Mesenteric fat pad (tissue), 1 donor: ENCODE measurements at places on chromosomes 5 and 9.

GRCh38 chr9:91207729-91208418, 153.8 kb downstream of the AUH start:
- DNase-seq, result no peak

GRCh38 chr9:111350556-111350955, 20.5 kb upstream of the OR2K2 start:
- DNase-seq, result no peak

DNA sequence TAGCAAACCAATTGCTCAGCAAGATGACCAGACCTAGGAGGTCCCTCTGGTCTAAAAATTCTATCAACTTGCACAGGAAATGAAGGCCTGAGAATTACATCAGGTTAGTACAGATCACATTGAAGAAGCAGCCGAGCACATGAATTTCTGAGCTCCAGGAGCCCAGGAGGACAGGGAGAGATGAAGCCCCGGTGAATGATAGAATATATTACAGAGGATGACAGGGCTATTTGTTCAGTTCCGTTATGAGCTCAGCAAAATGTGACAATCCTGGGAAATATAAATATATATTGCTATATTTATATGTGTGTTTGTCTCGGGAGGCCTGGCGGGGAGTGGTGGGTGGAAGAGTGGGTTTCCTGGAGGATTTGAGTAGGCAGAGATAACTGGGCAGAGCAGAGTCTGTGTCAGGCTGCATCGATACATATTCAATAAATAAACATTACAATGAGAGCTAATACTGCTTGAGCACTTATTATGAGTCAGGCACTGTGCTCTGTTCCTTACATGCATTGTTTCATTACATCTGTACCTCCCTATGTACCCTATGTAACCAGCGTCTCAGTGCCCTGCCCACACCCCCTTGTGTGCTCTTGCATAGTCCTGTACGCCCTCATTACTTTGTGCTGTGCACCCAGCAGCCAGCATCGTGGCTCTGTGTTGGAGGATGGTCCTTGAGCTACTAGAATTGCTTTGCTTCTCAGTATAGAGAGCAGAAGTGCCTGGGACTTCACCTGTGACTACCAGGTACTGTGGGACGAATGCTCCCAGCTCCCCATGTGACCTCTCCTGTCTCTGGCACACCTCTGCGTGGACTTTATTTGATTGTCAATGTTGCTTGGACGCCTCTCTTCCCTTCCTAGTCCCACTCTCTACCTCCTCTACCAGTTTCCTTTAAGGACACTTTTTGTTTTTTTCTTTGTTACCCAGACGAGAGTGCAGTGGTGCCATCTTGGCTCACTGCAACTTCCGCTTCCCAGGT, 58.1 kb upstream of the KLF9 start:
- DNase-seq, result no peak

GRCh38 chr9:18429070-18429469, 44.9 kb upstream of the ADAMTSL1 start:
- DNase-seq, result no peak

DNA sequence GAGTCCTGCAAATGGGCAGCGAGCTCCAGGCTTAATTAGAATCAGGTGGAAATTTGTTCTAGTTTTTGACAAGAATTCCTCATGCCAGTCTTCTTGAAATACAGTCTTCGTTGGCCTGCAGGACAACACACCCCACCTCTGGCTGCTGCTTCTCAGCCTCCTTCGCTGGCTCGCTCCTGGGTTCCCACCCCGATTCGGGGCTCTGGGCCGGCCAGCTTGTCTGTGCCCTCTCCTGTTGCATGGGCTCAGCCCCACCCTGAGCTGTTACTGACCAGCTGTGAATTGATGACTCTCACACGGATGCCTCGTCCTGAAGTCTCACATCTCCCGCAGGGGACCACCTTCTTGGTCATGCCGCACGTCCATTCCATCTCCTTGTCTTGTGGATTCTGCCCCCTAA, 21.0 kb downstream of the PSD2 start:
- DNase-seq, result no peak

GRCh38 chr5:114243972-114244317, 117.9 kb upstream of the KCNN2 start:
- DNase-seq, result no peak

DNA sequence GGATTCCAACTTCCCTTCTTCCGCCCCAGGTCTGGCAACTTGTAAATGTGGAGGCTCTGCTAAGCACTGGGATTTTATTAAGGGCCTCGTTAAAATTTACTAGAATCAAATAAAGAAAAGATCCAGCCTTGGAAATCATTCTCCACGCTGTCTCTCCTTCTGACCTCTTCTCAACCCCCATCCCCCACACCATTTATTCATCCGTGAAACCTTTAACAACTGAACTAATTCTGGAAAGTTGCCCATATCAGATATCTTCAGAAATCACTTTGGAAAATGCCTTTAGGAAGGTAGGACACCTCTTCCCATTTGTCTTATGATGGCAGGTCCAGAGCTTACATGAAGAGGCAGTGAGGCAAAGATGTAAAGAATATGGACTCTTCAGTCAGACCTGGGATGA, 288.5 kb downstream of the SLIT3 start:
- no peak for DNase-seq

GRCh38 chr9:130973686-130974281, 34.7 kb upstream of the FIBCD1 start:
- no peak for DNase-seq

GRCh38 chr5:30540150-30540549, 653.3 kb upstream of the CDH6 start:
- DNase-seq, result no peak

DNA sequence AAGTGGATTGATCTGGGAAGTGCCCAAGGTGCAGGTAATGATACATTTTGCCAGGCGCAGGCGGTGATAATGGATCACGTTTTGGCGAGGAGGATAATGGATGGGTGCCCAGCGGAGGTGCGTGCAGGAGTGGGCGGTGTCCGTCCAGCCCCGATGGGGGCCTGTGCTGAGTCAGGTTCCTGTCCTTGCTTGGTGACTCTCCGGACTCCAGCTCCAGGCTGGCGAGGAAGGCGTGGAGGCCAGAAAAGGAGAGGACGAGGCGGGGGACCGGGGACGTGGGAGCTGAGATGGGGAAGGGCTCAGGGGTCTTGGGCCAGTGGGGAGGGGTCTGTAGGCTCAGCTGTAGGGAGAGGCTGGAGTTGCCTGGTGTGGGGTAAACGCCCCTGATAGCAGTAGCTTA, 268.3 kb downstream of the PBX3 start:
- DNase-seq, result no peak

DNA sequence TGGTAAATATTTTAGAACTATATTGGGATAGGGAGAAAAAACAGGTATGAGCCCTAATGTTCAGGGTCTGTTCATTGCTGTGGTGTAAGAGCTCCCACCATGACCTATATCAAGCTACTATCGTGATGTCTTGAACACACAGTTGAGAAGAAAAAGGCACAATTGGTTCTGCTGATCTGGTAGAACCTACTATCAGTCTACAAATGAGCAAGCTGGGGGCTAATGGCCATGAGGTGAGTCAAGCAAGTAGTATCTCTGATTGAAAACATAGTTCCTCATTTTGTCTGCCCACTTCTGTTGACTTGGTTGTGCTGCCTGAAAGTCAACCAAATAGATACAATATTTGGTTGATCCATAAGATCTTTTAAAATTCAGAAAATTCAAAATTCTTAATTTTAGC, 1026.3 kb downstream of the CDH12 start:
- DNase-seq, result no peak

- DNase-seq, result no peak
Measured at GRCh38 chr5:37184748-37185364, 64.3 kb downstream of the CPLANE1 start.

DNA sequence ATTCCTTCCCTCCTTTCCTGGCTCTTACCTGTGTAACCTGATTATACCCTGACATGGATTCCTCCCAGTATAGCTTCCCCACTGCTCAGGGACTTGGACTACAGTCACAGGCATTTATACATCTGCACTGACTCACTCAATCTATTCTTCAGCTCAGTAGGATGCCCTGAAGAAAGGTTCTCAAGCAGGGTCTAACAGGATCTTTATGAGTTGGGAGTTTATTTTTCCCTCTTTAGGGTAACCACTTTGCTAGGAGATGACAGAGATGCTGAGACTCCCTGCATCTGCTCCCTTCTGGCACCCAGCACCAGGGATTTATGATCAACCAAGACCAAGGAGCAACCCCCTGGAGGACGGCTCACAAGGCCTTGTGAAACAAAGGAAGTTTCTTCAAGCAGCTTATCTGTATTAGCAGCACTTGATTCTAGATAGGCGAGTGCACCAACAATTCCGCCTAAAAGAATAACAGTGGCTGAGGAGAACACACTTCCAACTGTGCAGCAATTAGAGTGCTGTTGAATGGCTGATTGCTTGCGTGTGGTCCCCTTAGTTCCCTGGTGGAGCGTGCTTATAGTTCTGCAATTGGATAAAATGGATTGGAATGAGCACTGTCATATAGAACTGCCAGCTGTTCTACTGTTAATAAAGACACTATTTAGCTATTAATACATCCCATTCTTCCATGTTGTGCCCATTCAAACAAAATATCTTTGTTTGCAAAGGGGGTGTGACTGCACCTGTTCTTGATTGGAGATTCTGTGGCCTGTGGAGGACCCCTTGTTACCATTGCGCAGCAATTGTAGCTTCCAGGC, 482.6 kb downstream of the ZNF608 start:
- no peak for DNase-seq

DNA sequence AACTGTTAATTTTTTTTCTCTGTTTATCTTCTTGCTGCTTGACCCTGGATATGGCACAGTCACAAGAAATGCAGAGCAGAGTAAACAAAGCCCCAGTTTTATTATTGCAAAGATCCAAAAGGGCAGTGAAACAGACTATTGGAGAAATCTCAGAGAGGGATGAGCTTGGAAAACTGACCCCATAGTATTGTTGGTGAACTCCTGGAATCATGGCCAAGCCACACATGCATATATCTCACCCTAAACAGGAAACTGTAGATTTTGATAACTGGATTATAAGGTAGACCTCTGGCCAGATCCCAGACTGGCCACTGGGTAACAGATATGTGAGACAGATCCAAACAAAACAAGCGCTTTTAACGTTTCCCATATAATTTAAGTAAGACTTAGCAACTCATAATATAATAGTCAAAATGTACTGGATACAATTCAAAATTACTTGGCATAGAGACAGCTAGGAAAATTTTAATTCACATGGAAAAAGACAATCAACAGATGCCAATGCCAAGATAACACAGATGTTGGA, 263.5 kb upstream of the SEMA6A start:
- no peak for DNase-seq

- no peak for DNase-seq
Measured at GRCh38 chr9:90929626-90930025, 128.0 kb downstream of the SYK start.

GRCh38 chr9:87854580-87854955, 28.1 kb upstream of the SPATA31E1 start:
- DNase-seq, result no peak

DNA sequence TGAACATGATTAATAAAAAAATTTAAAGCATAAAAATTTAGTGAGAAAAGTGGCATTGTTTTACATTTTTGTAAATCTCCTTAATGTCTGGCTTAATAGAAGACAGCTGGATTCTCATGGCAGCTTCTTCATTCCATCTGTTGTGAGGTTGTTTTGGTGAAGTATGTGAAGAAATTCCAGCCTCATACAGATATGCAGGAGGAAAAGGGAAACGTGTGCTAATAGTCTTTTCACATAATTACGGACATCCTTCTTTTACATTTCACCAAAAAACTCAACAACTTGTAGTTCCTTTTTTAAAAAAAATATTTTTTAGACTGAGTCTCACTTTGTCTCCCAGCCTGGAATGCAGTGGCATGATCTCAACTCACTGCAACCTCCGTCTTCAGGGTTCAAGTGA, 46.9 kb downstream of the HACD4 start:
- DNase-seq, result no peak

DNA sequence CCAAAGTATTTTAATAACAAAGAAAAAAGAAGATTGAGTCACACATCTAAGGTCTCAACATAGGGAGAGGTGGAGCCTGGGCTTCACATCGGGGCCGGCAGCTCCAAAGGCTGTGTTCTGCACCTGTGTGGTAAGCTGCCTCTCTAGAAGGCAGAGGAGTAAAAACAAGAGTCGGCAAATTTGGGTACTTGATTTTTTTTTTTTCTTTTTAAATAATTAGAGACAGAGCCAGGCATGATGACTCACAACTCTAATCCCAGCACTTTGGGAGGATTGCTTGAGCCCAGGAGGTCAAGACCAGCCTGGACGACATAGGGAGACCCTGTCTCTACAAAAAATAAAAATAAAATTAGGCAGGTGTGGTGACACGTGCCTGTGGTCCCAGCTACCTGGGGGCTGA, 4.7 kb downstream of the URM1 start:
- DNase-seq, result no peak

DNA sequence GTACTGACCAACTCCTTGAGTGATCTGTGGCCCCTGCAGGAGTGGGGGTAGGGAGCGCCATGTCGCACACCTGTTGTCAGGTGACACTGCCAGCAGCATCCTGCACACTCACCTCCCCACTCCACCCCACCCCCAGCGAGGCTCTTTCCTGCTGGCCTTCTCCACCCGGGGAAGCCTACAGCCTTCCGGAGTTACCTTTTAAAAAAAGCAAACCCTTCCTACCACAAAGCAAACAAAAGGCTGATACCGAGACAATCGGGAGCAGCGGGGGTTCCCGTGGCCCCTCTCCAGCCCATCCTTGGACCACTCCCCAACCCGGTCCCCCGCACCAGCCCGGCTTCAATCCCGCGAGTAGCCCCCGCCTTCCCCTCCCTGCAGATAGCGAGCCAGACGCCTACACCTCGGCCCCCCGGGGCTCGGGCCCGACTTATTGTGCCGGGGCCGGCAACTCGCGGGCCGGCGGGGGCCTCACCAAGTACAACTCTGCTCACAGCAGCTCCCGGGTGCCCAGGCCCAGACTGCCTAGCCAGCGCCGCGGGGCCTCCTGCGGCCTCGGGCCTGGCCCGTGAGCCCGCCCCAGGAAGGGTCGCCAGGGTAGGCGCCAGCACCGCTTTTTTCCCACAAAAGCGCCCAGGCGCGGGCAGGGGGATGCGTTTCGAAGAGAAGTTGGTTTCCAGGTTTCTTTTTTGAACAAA, 724 bp downstream of the MACROH2A1 start:
- DNase-seq, result no peak

DNA sequence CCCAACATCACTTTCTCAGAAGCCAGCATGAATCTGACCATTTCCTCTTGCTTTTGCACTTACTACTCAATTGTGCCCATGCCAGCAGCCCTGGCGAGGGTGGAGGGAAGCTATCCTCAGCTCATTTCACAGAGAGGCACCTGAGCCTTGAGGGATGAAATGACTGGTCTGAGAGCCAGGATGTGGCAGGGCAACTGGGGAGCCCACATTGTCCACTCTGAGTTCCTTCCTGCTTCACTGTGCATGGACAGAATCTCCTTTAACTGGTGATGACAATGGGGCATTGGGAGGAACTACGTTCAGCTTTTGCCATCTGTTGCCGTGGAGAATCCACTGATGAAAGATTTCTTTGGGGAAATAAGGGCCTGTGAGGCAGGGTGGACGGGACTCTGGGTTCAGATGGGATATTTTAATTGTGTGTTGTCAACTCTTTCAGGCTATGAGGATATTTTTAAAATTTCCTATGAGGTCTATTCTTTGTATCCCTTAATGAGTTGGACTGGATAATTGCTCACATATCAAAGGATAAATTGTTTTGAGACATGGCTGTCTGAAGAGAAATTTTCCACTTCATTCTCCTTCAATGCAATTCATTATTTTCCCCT, 78.3 kb downstream of the TNC start:
- no peak for DNase-seq

GRCh38 chr5:96253140-96253539, 179.9 kb downstream of the PCSK1 start:
- DNase-seq, result no peak
